ENCODE measurements at places on chromosomes 2 and 18.
A peak's percentile ranks its signal among the peaks of the same experiment; 100 is the strongest.

DNA sequence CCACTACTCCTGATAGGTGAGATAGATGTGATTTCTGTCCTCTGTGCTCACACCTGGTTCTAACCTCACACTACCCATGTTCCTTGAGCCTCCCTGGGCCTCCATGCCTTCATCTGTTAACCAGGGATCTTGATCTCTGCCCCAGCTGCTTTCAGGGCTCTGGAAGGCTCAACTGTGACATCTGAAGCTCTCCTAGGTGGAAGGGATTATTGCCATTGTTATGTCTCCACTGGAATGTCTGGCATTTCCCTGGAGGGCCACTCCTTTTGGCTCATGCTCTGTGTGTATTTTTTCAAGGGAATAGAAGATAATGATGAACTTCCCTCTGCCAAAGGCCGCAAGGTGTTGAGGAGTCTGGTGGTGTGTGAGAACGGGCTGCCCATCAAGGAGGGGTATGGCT is 41.2 kb downstream of the PCARE start:
- no peak for DNase-seq

- DNase-seq = no peak
These were observed 293.9 kb upstream of the DCC start for GRCh38 chr18:52045946-52046675.

GRCh38 chr2:32937602-32938448 is 8.9 kb upstream of the LTBP1 start:
- no peak for DNase-seq

DNA sequence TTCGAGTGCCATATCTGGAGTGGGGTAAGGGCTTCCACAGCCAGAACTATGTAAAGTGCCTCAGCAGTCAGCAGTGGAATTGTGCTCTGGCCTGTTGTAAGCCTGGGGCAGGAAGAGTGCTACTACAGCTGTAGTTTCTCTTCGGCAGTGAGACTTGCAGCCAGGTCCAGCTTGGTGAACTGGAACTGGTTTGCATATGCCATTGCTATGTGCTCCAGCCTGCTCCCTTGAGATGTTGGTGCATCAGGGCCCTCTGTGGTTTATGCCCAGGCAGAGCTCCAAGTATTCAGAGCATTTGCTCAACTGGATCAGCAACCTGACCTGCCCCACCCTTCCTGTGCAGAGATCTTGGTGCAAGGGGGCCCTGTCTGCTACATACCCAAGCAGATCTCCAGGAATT is 47.8 kb downstream of the ZNF804A start:
- no peak for DNase-seq

- no peak for DNase-seq
These were observed 2.6 kb downstream of the CAB39 start for GRCh38 chr2:230715201-230715600.

DNA sequence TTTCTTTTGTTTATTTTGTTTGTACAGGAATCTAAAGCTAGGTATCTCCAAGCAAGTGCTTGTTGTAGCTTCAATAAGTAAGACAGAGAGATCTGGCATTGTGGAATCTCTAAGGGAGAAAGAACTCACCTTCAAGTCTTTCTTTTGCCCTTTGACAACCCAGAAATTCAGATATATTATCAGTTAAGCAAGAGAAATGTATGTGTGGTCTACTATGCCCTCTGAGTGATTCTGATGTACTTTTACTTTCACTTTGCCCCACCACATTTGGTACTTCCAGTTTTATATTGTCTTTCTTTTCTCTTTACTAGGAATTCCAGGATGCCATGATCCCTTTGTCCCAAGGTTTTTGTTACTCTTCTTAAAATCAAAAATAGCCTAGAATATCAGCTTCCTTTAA is 259.6 kb upstream of the PIK3C3 start:
- no peak for DNase-seq

DNA sequence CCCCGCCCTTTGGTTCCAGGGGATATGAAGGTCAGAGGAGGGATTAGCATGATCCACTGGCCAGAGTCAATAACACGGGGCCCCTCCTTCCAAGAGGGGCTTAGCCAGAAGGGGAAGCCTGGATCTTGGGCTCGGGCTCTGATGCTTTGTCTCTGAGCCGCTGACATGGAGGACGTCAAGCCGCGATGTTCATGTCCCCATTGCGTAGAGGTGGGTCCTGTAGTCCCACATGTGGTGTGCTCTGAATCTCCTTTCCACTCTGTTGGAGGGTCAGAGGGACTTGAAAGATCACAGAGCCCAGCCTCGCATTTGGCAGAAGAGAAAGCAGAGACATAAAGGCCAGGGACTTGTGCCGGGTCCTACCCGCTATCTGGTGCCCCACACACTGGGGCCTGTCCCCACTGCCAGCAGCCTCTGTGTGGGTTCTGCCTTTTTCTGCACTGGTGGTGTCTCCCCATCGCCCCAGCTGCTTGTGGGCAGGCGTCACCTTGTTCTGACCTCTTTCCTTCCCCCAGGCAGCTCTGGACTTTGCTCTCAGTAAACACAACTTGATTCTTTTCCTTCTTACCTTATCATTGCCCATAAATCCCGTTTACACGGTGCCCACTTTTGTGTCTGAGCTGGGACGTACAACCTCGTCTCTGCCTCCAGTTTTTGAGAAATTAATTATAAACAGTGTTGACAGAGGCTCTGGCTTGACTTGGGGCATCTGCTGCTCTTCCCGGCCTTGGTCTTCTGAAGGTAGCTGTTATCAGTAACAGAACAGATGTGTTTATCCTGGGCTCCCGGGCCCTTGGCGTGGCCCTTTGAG is 48.8 kb downstream of the SH3BP4 start:
- DNase-seq = no peak

DNA sequence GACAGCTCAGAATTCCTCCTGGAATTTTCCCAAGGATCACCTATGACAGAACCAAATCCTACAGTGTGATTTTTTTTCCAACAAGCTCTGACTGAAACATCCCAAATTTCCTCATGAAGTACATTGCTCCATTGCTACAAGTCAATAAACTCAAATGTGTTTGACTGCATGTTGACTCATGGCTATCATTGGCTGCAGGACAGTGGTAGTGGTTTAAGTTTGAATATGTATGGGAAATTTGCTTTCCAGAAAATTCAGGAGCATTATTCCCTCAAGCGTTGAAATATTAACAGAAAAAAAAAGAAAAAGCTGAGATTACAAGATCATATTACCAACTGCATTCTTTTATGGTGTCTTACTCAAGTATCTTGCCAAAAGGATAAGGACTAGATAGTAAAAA is 402.8 kb upstream of the DSEL start:
- no peak for DNase-seq

GRCh38 chr2:238285653-238286082 is 2.7 kb downstream of the PER2 start:
- peak; percentile 39 for DNase-seq

- DNase-seq = no peak
These were observed 65.9 kb downstream of the C1D start for GRCh38 chr2:67996772-67997527.

GRCh38 chr18:6624661-6625311 is 104.7 kb upstream of the ARHGAP28 start:
- DNase-seq = no peak

GRCh38 chr18:65358306-65358705 is 392.5 kb upstream of the CDH7 start:
- DNase-seq = no peak

- no peak for DNase-seq
These were observed 158.9 kb downstream of the VAPA start for GRCh38 chr18:10072671-10073175.

GRCh38 chr2:173264603-173265366 is 89.9 kb upstream of the CDCA7 start:
- DNase-seq = no peak

DNA sequence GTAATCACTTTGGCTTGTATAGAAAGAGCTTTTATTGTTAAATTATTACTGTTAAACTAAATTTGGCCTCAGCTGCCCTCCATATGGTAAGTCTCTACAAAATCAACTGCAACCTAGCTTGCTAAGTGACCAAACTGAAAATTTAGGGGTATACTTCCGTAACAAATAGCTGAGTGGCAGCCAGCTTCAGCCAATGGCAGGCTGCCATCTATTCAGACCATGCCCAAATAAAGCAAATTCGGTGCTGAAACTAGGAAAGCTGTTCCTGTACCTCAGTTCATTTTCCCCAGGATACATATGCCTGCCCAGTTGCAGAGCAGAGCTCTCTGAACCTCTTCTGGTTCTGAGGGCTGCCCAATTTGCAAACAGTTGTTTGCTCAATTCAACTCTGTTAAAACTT is 94.8 kb downstream of the EML6 start:
- DNase-seq = no peak
